Esophagus squamous epithelium (tissue), 5 donors: ENCODE measurements at places on chromosomes 11 and 22. TPM values are rescaled to one million over a fixed set of nuclear protein-coding genes. Genes with fewer than 3 reads are reported as not detected.

DNA sequence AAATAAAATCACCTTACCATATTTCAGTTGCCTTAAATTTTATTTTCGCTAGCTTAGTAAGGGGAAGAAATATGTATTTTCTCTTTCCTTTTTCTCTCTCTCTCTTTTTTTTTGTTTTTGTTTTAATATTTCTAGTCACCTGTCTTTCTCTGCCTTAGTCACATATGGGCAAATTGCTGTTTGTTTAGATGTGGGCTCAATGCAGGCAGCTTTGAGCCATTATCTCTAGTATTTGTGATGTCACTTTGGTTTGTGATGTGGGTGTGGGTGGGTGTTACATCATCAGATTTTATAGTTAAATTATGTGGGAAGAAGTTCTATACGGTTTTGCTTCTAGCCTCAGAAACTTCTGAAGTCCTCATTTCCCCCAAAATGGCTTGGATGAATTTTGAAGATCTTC, at the start of gene C22orf31:
Gene C22orf31 (minus strand): TSS at position 59 of the 400 bp plus-strand sequence. CDS start 39 bp downstream, at position 20.
- no peaks in the 10 kb centered on the region for H3K36me3 ChIP-seq
- H3K4me1 ChIP-seq: no peaks in the 10 kb centered on the region
- no peaks in the 10 kb centered on the region for H3K27me3 ChIP-seq
- H3K4me3 ChIP-seq: no peak within 1 kb of the TSS
- H3K27ac ChIP-seq: no peak within 1 kb of the TSS

- H3K27ac ChIP-seq: no peak overlapping the region
- no peaks in the 10 kb centered on the region for H3K4me1 ChIP-seq
- DNase-seq: no peak
- H3K36me3 ChIP-seq: no peaks in the 10 kb centered on the region
- H3K4me3 ChIP-seq: no peak overlapping the region
- peaks cover 43% of the 10 kb centered on the region for H3K27me3 ChIP-seq
Measured at GRCh38 chr11:120682866-120683265, 171.3 kb downstream of the GRIK4 start.

DNA sequence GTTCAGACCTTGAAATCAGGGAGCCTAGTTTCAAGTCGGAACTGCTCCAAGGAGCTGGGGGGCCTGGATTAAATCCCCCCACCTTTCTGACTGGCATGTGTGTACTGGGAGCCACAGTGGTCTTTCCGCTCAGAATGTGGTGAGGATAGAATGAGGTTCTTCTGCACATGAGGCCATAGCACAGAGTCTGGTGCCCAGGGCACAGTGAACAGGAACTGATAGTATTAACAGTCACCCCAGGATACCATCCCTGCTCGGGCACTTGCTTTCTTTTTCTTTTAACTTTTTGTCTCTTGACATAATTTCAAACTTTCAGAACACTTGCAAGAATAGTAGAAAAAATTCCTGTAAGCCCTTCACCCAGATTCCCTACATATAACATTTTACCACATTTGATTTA, 28.8 kb downstream of the LMO1 start:
- no peak overlapping the region for H3K4me3 ChIP-seq
- peaks cover 25% of the 10 kb centered on the region for H3K4me1 ChIP-seq
- H3K27ac ChIP-seq: no peak overlapping the region
- H3K27me3 ChIP-seq: no peaks in the 10 kb centered on the region
- no peak for DNase-seq

DNA sequence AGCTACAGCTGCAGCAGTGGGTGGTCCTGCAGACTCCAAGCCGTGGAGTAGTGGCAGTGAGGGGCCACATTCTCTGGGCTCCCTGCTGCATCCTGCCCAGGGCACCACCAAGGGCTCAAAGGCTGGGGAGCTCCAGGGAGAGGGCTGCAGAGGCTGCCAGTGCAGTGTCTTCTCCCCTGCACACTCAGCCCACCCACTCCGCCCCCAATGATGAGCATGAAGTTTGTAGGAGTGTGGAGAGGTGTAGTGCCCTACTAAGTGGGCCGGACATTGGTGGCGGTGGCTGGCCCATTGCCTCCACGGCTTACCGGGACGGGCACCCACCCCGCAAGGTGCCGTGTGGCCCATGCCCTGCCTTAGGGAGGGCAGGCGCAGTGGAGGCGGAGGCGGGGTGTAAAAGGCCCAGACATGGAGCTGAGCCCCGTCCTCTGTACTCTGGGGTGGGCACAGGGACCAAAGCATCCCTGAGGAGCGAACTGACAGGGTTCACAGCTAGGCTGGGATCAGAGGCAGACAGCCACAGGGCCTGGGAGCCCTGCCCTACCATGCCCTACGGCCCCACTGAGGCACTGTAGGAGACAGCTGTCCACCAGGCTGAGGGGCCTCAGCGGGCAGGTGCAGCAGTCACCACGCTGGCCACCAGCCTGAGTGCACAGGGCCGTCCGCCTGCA, 18.9 kb downstream of the ARVCF start:
- H3K4me1 ChIP-seq: peaks cover 13% of the 10 kb centered on the region
- no peak for DNase-seq
- H3K4me3 ChIP-seq: no peak overlapping the region
- H3K36me3 ChIP-seq: no peaks in the 10 kb centered on the region

GRCh38 chr11:44608651-44608990, 43.2 kb downstream of the CD82 start:
- H3K36me3 ChIP-seq: peaks cover 4% of the 10 kb centered on the region
- H3K27ac ChIP-seq: no peak overlapping the region
- no peaks in the 10 kb centered on the region for H3K27me3 ChIP-seq
- H3K4me3 ChIP-seq: no peak overlapping the region

DNA sequence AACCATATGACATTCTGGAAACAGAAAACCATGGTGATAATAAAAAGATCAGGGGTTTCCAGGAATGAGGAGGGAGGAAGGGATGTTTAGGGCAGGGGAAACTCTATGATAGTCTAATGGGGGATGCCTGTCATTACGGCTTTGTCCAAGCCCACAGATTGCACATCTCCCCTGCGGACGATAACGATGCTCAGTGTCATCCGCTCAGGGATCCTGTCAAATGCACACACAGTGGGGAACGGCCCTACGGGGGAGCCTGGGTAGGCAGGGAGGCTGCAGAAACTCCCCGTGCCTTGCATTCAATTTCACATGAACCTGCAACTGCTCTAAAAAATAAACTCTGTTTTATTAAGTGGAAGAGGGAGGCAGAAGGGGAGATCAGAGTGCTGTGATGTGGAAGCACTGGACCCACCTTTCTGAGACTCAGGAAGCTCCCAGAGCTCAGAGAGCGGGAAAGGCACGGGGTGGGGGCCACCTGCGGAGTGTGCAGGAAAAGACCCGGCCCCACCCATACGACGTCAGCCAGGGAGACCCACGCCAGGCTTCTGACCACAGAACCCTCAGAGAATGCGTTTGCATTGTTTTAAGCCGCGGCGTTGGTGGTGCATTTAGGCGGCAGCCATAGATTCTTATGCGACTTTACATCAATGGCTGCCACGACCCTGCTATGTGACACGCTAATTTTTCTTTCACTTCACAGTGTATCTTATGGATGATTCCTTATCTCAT, 543.5 kb downstream of the BRD1 start:
- no peak for DNase-seq
- no peaks in the 10 kb centered on the region for H3K4me1 ChIP-seq
- H3K4me3 ChIP-seq: no peak overlapping the region
- H3K27me3 ChIP-seq: peaks cover 66% of the 10 kb centered on the region

Gene MLC1
- total RNA-seq: 0.70 TPM

DNA sequence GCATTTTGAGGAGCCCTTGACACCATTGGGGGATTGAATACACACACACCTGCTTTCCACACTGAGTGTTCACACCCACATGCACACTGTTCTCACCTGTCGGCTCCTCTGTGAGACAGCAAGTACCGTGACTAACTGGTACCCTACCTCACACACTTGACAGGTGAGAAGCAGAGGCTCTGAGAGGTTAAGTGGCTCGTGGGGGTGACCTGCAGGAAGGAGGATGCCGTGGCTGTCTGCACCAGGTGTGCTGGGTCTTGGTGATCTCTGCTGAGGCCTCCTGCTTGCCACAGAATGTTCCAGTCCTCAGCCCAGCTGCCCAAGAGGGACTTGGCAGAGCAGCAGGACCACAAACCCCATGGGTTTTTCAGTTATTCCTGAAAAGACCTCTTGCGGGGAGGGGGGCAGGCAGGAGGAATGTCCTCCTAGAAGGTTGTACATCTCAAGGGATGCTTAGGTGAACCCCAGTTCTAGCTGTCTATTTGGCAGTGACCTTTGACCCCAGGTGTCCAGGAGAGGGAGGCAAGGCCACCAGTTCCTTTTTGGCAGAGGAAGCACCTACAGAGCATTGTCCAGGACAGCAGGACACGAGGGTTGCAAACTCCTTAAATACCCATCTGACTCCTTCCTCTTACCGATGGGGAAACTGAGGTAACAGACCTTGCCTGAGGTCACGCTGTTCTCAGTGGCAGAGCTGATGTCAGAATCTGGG, 66.0 kb downstream of the SHISAL1 start:
- H3K4me3 ChIP-seq: no peak overlapping the region
- H3K4me1 ChIP-seq: no peaks in the 10 kb centered on the region
- no peaks in the 10 kb centered on the region for H3K36me3 ChIP-seq
- no peaks in the 10 kb centered on the region for H3K27me3 ChIP-seq

Gene VPS37C
- total RNA-seq: 23.5 TPM

Gene IL10RA
- 2.2 TPM for total RNA-seq

Gene TALDO1
- 481 TPM for total RNA-seq

Gene ZNF215
- total RNA-seq: 0.91 TPM

DNA sequence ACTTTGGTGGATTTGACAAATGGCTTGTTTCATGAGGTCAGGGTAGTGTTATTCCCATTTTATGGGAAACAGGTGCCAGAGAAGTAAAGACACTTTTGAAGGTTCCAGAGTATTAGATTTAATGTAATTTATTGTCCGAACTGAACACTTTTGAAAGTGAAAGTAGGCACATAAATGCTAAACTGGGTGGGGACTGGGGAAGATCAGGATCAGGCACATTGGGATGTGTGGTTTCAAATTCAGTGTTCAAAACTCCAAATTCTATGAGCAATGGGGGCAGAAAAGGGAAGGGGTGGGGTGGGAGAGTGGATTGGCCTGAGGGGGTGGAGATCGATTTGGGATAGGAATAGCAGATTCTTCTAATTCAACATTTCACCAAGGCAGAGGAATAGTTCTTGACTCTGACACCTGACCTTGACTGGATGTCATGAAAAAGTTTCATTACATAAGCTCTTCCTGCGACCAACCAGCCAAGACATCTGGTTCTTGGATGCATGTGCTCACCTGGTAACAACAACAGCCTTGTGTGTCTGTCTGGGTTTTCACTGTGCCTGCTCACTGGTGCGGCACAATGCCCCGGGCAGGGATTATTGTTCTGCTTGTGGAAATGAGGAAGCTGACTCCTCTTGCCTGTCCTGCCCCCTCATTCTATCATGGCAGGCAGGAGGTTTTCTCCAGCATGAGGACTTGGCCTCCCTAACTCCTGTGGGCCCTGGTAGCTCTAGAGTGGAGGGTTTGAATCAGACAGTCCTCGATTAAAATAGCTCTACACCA, 10.8 kb downstream of the PPFIBP2 start:
- H3K36me3 ChIP-seq: no peaks in the 10 kb centered on the region
- peaks cover 18% of the 10 kb centered on the region for H3K4me1 ChIP-seq
- no peak overlapping the region for H3K4me3 ChIP-seq

DNA sequence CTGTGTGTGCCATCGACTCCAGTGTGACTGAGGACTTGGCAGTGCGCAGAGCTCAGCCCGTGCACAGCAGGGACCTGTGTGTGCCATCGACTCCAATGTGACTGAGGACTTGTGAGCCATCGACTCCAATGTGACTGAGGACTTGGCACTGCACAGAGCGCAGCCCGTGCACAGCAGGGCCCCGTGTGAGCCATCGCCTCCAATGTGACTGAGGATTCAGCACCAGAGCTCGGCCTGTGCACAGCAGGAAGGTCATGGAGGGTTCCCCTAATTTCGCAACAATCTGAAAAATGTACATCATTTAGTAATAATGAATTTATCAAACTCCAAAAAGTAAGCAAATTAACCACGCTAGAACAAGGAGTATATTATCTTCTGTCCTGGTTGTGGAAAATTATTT, 348.3 kb upstream of the B3GAT1 start:
- no peak overlapping the region for H3K4me3 ChIP-seq
- no peaks in the 10 kb centered on the region for H3K36me3 ChIP-seq
- no peak overlapping the region for H3K27ac ChIP-seq

DNA sequence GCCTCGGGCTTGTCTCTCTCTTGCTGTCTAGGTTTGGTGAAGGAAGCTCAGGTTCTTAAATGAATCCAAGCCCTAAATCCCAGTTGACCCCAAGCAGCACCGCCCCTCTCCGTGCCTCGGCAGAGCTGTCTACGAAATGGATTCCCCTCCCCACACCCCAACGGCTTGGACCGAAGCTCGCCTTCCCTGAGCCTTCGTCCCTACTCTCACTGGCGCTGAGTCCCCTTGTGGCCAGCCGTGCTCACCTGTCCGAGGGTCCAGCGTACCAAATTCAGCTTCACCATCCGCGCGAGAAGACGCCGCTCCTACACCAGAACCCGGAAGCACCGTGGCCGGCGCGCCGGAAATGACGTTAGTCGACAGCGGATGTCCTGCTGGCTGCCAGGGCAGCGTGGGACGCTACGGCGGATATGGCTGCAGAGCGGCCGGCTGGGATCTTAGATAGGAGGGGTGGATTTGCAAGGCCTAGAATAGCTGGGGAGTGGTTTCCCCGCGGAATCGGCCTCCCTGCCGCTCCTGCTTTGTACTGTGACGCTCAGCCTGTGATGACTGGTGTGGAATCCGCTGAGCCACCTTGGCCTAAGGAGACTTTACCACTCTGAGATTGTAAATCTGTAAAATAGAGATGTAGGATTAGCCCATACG, at the start of gene TFIP11:
Gene TFIP11 (minus strand): TSS at position 325 of the 645 bp plus-strand sequence. CDS start 2,201 bp downstream, outside the sequence.
- H3K4me3 ChIP-seq: peak within 1 kb of the TSS; percentile 92
- no peaks in the 10 kb centered on the region for H3K27me3 ChIP-seq
- peaks cover 32% of the 10 kb centered on the region for H3K4me1 ChIP-seq

DNA sequence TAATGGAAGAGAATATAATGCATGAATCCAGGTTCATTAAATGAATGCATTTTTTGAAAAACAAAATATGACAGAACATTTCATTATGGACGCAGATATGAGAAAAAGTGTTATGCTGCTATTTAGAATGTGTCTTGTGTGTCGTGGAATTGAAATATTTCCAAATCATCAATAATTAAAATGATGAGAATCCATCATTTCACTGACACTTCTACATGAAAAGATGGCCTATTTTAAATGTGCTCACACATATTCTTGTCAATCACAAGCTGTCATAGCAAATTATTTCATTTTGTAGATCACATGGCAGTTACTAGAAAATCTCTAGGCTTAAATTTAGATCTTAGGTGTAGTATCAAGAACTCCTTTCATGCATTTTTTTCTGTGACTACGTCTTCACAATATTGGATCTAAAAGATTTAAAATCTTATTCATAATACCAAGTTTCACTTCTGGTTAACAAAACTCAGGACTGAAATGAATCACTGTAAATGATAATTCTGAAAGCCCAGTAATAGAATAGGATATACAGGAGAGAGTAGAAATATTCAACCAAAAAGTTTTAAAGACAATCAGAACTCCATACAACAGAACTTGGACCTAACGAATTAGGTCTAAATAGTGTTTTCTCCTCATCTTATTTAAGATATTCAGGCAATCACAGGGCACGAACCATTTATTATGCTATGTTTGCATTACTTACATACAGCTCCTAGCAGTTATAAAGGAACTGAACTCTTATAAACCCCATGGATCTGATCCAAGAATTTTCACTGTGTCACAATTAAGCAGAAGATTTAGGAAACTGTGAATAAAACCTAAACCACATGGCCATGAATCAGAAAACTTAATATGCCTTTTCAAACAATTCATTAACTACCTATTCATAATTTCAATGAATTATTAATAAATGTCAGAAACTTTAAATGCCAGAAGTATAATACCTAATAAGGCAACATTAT, 67.7 kb downstream of the DCDC1 start:
- no peaks in the 10 kb centered on the region for H3K27me3 ChIP-seq
- DNase-seq: no peak
- no peak overlapping the region for H3K27ac ChIP-seq
- H3K36me3 ChIP-seq: no peaks in the 10 kb centered on the region
- no peak overlapping the region for H3K4me3 ChIP-seq

GRCh38 chr11:114060392-114061047, 1.0 kb downstream of the ZBTB16 start:
- H3K27ac ChIP-seq: peak overlapping the region; percentile 96
- DNase-seq: no peak
- H3K36me3 ChIP-seq: peaks cover 10% of the 10 kb centered on the region

Gene TPBGL
- not detected for total RNA-seq
